Stimulated activated CD4-positive, alpha-beta T cell treated with anti-CD3 and anti-CD28 coated beads, Interleukin-2, amount 100 ng/mL, for 48 hours (primary cell): ENCODE measurements at places on chromosomes 6 and 20.
A peak's percentile ranks its signal among the peaks of the same experiment; 100 is the strongest.

DNA sequence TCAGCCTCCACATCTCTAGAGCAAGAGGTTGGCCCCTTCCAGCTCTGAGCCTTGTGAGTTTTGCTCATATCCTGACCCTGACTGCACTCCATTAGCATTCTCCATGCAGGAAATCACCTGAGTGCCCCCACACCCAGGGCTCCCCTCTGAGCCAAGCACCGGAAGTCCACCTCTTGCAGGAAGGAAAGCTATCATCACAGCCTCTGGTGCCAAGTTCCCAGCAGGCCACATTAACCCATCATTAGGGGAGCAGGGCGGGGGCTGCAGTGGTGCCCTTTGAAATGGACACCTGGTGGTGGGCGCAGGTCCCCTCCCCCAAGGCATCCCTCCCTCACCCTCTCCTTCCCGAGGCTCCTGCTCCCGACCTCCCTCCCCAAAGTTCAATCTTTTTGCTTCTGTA, 16.1 kb downstream of the GRM4 start:
- DNase-seq, result no peak

DNA sequence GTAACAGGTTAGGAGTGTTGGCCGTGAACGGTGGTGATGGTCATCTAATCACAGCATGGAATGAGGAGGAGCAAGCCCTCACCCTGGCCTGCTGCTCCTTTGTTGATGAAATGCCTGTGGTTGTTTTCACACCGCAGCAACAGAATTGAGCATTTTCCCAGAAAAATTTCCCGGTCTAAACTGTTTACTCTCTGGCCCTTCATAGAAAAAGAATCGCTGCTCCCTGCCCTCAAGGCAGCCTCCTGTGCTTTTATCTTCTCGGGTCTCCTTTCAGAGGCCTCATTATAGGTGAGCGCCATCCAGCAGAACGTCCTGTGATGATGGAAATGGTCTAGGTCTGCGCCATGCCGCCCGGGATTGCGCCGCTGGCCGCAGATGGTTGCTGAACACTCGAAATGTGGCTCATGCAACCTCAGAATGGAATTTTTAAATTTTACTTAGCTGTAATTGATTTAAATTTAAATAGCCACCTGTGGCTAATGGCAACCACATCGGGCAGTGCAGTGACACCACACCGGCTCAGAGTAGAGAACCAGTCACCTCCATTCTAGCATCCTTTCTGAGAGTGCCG, 30.2 kb downstream of the PHACTR3 start:
- no peak for DNase-seq

GRCh38 chr20:55095745-55096400, 620.5 kb downstream of the DOK5 start:
- no peak for DNase-seq

DNA sequence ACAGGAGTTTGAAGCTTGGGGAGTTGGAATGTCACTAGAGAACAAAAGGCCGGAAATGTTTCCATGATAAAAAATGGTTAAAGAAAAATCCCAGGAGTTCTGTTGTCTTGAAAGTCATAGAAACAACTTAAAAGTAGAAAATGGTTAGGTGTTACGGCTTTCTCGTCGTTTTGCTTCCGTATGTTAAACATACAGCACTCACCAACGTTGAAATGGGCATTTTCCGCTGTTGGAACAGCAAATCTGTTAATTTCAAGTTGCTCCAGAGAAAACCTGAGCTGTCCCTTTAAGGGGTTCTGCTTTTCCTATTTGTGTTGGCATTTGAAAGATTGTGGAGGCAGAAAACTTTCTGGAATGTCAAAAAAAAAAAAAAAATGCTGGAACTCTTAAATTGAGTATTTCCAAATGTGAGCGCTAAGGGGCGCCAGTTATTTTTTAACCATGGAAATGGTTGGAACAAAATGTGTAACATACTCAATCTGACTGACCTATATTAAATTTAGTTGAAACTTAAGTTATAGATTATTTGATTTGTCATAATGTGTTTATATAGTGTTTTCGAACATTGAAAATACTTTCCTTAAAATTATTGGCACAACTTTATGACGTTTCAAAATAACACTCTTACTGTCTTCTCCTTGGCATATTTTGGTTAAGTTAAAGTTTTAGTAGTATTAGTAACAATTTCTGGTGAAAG, 2.2 kb downstream of the QKI start:
- DNase-seq, result peak; percentile 26

- DNase-seq, result no peak
These were observed 811.5 kb downstream of the TENT5A start for GRCh38 chr6:80940976-80941375.

GRCh38 chr6:169806701-169807100, 55.3 kb downstream of the ERMARD start:
- no peak for DNase-seq

- DNase-seq, result no peak
These were observed 236.9 kb upstream of the SASH1 start for GRCh38 chr6:148105695-148106094.

DNA sequence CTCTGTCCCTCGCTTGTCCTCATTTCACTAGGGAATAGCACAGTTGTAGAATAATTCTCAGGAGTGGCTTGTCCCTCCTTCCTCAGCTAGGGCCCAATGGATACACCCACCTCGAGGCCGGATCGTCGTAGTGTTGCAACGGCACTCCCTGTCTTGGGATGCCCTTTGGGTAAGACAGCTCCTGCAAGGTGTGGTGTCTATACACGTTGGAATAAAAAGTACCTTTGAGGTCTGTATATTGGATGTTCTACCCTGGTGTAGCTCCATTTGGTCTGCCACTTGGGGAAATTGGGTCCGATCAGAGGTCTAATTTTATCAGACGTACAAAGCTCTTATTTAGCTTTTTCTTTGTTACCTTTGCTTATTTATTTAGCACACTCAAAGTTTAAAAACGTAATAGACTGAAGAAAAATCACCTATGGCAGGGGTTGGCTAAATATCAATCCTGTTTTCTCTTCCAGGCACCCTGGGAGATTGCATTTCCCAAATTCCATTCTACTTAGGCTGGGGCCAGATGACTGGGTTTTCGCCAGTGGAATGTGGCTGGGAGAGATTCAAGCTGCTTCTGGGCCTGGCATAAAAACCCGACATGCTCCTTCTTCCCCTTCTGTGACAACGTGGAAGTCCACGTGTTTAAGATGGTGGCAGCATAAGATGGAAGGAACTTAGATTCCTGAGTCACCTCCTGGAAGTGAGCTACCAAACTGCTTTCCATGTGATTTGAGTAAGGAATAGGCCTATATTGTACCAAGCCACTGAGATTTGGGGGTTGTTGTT, 82.3 kb upstream of the CD83 start:
- no peak for DNase-seq

GRCh38 chr20:62238569-62239277, 402 bp downstream of the OSBPL2 start:
- DNase-seq, result no peak

DNA sequence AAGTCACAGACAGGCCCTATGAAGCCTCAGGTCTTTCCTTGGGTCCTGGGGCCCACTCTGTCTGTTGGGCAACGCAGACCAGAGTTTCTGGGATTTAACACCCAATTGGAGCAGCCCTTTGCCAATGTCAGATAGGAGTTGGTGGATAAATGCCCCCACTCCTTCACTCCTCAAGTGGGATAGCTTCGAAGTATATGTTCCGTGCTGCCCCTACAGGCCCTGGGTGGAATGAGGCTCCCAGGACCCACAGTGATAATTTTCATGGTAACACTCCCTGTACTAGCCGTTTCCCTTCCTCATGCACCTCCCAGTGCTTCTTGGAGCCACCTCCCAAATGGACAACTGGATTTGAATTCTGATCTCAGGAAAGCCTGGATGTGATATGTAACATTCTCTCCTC, 145.4 kb downstream of the FOXA2 start:
- DNase-seq, result no peak

- DNase-seq, result no peak
These were observed 60.5 kb upstream of the SLC22A23 start for GRCh38 chr6:3517350-3517749.

DNA sequence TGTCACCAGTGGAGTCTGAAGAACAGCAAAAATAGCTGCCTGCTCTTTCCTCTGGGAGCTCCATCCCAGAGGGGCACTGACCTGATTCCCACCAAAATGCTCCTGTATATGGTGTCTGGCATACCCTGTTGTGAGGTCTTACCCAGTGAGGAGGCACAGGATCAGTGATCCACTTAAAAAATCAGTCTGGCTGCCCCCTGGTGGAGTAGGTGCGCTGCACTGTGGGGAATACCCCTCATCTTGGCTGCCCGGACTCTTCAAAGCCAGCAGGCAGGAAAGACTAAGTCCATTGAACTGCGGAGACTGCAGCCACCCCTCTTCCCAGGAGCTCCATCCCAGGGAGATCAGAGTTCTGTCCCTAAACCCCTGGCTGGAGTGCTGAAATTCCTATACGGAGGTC, 230.9 kb upstream of the HTR1E start:
- DNase-seq, result no peak

GRCh38 chr20:58911309-58911708, 58.8 kb downstream of the GNAS start:
- no peak for DNase-seq

DNA sequence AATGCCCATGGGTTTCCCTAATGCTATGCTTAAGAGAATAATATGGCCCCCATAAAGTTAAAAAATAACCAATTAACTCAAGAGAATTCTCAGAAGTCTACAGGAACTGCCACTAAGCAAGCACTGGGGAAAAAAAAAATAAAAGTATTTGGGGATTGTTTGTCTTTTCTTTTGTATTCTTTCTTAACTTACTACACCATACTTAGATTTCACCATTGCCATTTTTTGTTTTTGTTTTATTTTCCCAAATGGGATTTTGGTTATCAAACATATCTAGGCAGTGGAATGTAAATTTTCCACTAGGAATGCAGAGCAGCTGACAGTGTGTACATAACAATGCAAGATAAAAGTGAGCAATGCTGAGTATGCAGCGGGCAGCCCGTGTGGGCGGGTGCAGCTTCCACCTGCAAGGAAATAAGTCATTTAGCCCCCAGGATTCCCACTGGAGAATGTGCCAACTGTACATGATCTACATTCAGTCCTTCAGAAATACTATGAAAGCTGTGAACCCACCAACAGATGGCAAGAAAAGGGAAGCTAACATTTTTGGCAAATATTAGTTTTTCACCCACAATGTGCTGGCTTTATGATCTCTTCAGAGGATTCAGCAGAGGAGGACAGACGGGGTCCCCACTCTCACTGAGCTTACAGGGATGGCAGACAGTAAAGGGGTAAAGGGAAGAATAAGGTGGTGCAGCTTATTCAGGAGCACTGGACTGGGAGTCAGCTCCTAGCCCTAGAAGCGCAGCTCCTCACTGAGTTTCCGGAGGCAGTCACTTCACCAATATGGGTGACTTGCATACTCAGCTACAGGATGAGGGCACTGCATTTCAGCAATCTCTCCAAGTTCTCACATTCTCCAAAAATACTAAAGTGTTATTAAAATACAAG, 44.4 kb downstream of the DCDC2 start:
- DNase-seq, result no peak

- DNase-seq, result no peak
These were observed 41.3 kb downstream of the IRAK1BP1 start for GRCh38 chr6:78908621-78909020.

DNA sequence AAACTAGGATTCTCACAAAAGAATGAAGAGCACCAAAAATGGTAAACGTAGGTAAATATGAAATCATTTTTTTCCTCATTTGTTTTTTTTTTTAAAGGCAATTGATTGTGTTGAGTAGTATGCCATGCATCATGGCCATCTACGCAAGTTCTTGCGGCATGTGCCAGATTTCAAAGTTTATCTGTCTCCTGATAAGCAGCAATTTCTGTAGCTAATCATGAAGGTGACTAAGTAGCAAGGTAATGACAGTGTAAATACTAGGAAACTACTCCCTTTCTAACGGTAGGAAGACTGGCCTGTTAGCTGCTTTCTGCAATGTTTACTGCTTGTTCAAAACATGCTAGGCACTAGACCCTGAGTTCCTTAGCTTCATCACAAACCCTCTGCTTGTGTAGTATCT, 13.4 kb upstream of the LY86 start:
- DNase-seq, result no peak

DNA sequence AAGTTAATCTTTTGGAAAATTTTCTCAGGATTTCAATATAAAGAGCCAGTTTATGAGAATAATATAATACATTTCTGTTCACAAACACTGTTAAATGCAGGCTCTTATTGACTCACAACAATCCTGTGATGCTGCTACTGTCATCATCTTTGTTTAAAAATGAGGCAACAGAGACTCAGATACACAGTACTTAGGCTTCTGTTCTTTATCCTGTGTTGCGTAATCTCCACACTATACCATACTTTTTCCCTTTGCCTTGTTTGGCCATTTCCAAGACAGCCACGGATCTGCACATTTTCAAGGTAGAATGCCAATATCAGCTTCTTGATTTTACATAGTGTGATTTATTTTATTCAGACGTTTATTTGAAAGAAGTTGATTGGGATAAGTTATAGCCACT, 699.0 kb upstream of the CITED2 start:
- DNase-seq, result no peak

DNA sequence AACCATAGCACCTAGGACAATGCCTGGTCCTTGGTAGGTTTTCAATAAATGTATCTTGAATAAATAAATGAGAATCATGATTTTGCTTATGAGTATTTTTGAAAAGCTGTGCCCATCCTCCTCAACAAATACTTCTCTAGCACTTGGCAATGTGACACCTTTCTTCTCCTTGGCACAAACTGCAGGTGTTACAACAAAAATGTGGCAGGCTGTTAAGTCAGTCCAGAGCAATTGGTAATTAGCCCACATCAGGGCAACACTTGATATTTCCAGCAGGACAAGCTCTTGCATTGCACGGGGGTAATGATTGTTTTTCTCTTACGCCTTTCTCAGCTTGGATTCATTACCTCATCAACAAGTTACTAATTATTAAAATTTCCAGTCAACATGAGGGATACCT, 31.6 kb upstream of the SNX9 start:
- no peak for DNase-seq

DNA sequence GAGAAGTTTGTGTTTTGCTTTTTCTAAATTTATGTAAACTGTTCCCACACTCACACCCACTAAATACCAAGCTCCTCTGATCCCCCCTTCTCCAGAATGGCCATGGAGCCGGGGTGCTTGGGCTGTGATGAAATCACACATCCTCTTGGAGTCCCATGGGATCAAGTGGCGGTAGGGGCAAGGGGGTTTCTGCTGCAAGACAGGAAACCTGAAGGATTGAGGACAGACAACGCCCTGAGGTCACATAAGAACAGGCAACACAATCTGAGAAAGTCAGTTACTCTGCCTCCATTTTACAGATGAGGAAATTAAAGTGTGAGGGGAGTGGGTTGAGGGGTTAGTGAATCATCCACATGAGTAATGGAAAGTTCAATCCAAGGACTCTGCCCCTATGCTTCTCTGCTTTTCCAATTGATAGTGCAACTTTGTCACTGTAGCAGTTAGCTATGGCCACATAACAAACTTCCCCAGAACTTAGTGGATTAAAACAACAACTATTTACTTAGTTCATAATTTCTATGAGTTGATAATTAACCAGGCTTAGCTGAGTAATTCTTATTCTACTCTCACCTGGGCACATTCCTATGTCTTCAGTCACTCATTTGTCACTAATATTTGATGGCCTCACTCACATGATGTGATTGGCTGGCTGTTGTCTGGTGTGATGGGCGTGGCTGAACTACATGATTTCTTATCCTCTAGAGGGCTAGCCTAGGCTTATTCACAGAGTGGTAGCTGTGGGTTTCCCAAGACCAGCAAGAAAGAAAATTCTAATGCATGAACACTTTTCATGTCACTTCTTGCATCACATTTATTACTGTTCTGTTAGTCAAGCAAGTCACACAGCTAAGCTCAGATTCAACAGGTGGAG, 311.1 kb upstream of the RNF24 start:
- DNase-seq, result no peak

GRCh38 chr6:89359561-89359960, 7.0 kb upstream of the UBE2J1 start:
- no peak for DNase-seq
